Pons (tissue), 1 donor: ENCODE measurements at places on chromosomes 12 and 14.

- DNase-seq, result no peak
Measured at GRCh38 chr14:102050625-102051024, 36.2 kb downstream of the HSP90AA1 start.

GRCh38 chr12:12997156-12997555 lies 2.9 kb downstream of the HEBP1 start:
- DNase-seq, result no peak

GRCh38 chr12:22536346-22536945 lies 7.9 kb downstream of the C2CD5 start:
- DNase-seq, result no peak

- DNase-seq, result no peak
Measured at GRCh38 chr12:82124711-82125380, 233.3 kb downstream of the CCDC59 start.

DNA sequence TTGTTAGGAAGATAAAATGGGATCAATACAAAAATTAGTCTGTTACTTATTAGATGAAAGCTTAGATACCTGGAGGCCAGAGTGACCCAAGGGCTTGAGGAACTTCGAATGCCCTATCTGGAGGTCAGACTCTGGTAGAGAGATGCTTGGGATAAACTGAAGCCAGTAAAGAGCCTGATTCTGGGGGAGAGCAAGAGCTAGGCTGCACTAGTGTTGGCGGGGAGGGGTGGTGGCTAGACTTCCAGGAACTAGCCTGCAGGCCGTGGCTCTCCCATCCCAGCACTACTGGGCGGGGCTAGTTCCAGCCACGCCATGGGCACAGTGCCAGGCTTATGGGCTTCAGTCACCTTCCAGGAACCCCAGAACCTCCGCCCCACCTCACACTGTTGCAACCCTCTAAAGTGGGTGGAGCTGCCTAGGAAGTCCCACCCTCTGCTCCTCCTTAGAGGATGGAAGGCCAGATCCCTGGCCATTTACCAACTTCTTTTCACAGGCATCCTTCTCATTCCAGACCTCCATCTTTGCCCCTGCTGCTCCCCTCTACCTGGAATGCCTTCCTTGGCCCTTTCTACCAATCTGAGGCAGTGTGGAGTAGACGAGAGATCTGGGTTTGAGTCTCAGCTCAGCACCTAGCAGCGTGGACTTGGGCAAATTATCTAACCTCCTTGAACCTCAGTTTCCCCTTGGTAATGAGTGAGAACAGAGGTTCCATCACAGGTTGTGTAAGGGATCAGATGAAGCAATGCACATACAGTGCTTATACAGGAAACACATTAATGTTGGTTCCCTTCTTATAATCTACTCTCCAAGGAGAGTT lies 6.3 kb upstream of the NFE2 start:
- DNase-seq, result no peak

DNA sequence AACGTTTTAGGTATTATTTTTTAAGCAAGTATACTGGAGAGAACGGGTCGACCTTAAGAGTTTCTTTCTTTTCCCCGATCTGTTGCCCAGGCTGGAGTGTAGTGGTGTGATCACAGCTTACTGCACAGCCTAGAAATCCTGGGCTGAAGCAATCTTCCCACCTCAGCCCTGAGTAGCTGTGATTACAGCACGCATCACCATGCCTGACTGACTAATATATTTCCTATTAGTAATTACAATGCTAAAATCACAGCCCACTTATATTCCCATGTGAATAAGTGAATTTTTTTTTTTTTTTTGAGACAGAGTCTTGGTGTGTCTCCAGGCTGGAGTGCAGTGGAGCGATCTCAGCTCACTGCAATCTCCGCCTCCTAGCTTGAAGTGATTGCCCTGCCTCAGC lies 50.4 kb downstream of the DICER1 start:
- no peak for DNase-seq

DNA sequence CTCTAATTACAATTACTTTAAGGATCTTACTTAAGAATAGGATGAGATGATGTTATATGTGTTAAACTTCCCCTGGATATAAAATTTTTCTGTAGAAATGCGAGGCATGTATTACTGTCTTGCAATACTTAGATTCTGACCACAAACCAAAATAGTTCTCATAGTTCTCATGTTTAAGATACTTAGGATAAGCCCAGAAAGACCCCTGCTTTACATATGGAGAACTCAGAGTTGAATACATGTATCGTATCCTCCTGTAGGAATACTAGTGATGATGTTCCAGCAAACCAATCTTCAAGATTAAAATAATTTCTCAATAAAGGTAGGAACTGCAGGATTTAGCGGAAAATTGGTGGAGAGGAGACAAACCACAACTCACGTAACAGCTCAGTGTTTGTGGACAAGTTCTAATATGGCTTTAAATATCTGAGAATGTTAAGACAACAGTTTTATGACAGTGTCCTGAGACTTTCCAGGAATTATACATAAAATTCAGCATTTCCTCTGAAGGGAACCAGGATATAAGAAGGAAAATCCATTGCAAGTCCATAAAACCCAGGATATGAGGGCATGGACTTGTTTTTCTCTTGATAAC lies 114.7 kb upstream of the CRY1 start:
- no peak for DNase-seq
